ENCODE measurements at places on chromosomes 13 and 19.

DNA sequence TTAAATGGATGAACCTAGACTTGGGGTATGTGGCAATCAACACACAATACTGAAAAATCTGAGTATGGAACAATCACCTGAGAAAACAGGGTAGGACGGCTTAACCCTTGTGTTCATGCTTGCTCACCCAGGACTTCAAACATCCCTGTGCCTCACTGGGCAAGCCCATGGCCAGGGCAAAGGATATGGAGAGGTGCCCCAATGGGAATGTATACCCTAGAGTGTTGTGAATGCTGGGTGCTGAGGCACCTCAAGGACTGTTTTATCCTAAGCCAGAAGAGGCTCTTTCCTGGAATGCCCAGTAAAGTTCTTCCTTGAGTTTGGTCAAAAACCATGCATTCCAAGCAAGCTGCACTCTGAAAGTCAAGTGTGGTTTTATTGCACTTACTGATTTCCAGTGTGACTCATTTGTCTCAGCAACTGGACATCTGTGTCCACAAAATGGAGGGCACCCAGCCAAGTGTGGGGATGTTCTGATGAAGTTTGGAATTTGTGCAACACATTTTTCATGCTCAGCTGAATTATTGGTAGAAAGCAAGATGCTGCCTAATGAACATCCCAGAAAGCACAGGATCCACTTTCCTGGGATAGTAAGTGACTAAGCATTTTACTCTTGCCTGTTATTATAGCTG lies 531.3 kb downstream of the RFC3 start:
- DNase-seq: no peak

DNA sequence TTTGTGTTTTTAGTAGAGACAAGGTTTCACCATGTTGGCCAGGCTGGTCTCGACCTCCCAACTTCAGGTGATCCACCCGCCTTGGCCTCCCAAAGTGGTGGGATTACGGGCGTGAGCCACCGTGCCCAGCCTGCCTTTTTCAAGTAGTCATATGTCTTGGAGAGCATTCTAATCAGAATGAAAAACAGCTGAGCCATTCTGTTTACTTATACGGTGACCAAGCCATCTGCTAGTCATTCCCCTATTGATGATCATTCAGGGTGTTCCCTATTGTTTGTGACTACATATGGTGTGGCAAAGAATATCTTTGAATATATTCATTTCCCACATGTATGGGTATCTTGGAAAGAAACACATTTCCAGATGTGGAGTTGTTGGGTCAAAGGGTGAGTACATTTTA lies 17.2 kb downstream of the BLOC1S3 start:
- DNase-seq: no peak

DNA sequence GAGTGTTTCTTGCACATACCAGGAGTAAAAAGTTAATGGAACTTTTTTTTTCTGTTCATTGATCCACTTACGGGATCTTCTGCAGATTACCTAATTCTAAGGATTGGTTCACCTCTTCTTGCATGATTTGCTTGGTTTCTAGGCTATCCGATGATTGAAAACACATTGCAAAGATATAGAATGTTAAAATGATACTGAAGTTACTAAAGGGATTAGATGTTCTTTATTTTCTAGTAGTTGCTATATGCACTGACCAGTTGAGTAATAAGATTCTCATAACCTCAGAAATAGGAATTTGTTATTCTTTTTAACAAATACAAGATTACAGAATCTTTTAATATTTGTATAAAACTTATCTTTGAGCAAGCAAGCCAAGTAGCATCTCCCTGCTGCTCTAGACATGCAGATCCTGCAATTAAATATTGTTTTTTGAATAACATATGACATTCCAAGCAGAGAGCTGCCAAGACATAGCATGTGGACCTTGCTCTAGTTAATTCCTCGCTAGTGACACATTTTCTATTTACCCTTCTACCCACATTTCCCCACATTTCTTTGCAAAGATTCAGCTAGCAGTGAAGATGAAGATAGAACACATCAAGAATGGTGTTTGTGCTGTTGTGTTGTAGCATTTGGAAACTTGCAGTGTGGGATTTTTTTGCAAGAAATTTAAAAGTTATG lies 51.7 kb upstream of the RNF113B start:
- DNase-seq: no peak

- no peak for DNase-seq
Observed at GRCh38 chr19:43934055-43934984, 762 bp downstream of the ZNF45 start.

GRCh38 chr13:73449252-73449651 lies 390.4 kb downstream of the KLF5 start:
- no peak for DNase-seq

DNA sequence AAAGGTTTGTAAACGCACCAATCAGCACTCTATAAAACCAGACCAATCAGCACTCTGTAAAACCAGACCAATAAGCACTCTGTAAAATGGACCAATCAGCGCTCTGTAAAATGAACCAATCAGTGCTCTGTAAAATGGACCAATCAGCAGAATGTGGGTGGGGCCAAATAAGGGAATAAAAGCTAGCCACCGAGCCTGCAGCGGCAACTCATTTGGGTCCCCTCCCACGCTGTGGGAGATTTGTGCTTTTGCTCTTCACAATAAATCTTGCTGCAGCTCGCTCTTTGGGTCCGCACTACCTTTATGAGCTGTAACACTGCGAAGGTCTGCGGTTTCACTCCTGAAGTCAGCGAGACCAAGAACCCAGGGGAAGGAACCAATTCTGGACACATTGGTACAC lies 28.0 kb downstream of the ZNF175 start:
- DNase-seq: no peak

- no peak for DNase-seq
Observed at GRCh38 chr19:32750441-32751055, 31.0 kb downstream of the TDRD12 start.

GRCh38 chr19:48446579-48446978 lies 796 bp downstream of the GRWD1 start:
- no peak for DNase-seq

DNA sequence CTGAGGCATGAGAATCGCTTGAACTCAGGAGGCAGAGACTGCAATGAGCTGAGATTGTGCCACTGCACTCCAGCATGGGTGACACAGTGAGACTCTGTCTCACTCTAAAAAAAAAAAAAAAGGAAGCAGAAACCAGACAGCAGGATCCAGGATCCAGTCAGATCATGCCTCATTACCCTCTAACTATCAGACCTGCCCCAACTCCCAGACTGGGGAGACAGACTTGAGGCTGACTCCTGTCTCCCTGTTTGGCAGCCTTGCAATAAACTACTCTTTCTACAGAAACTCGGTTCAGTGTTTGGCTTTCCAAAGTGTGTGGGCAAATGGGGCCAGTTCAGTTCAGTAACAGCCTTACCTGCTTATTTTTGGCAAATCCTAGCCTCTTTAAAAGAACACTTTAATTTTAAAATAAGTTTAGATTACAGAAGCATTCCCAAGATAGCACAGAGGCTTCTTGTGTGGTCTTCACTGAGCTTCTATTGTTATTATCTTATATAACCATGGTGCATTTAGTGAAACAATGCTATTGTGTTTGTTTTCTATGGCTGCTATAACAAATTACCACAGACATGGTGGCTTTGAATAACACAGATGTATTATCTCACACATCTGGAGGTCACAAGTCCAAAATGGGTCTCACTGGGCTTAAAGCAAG lies 18.5 kb downstream of the RASL11A start:
- no peak for DNase-seq

GRCh38 chr13:46379611-46380010 lies 7.4 kb downstream of the RUBCNL start:
- no peak for DNase-seq

- DNase-seq: no peak
Observed at GRCh38 chr13:113666329-113666670, 719 bp upstream of the GRK1 start.

DNA sequence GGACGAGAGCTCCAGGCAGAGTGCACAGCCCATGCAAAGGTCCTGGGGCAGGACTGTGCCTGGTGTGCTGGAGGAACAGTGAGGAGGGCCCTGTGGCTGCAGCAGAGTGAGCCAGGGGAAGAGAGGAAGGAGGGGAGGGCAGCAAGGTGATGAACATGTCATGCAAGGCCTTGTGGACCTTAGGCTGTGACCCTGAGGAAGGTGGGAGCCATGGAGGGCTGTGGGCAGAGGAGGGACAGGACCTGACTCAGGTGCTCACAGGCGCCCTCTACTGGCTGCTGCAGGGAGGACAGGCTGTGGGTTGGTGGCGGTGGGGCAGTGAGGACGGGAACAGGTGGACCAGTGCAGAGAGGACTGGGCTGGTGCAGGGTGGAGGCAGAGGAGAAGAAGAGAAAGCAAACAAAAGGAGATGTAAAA lies 170.3 kb downstream of the PTPRS start:
- DNase-seq: no peak

- DNase-seq: no peak
Observed at GRCh38 chr13:78413887-78414553, 189.3 kb downstream of the POU4F1 start.

- no peak for DNase-seq
Observed at GRCh38 chr13:110726726-110727125, 13.2 kb downstream of the ING1 start.

DNA sequence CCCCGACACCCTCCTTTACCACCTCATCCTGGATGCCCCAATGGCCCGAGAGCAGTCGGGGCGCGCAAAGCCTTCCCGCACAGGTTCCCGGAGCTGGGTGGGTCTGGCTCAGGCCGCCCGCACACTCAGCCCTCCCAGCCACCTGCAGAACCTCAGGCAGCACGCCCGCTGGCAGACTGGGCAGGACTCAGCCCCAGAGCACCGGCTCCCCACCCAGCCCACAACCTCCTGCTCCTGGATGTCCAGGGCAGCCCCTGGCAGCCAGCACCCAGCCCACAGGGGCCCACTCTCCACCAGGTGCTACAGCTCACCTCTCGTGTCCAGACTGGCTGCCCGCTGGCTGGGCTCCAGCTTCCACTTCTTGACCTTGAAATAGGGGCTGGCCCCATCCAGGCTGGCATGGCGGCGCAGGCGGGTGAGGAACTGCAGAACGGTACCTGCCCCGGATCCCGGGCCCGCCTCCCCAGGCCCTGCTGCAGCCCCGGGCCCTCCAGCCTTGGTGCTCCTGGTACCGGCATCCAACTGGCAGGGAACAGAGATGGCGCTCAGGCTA lies 4.6 kb downstream of the CBARP start:
- no peak for DNase-seq

- no peak for DNase-seq
Observed at GRCh38 chr19:16496613-16496983, 404 bp downstream of the C19orf44 start.

DNA sequence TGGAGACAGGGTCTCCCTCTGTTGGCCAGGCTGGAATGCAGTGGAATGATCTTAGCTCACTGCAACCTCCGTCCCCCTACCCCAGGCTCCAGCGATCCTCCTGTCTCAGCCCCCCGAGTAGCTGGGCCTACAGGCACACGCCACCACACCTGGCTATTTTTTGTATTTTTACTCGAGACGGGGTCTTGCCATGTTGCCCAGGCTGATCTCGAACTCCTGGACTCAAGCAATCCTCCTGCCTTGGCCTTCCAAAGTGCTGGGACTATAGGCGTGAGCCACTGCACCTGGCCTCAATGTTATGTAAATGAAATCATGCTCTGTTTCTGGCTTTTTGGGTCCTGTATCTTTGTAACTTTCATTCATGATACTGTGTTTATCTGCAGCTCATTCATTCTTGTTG lies 8.1 kb upstream of the ZNF579 start:
- DNase-seq: no peak

DNA sequence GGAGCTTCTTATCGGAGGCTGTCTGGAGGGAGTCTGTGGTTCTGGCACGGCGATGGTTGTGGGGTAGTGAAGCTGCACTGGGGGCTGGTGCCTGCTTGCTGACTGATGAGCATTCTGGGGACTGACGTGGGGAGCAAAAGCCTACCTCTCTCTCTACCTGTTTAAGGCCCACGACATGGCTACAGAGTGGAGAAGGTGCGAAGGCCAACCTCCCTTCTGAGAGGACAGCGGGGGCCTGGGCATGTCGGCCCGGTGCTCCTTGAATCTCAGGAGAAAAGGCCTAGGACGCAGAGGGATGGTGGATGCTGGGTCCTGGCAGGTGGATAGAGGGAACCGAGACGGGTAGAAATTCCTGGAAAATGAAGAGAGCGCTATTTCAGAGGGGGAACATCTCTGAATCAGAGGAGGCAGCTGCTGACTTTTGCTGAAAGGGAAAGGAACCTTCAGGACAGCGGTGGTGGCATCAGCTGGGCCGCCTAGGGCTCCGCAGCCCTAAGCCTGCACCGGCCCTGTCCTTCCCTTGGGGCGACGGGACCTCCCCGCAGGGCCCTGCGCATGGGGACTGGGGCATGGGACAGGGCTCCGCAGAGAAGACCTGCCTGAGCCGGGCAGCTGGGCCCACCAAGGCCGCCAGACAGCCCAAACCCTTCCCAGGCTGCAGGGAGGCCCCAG lies 35.0 kb upstream of the MEDAG start:
- no peak for DNase-seq

- no peak for DNase-seq
Observed at GRCh38 chr13:75008926-75009325, 473.0 kb downstream of the TBC1D4 start.

DNA sequence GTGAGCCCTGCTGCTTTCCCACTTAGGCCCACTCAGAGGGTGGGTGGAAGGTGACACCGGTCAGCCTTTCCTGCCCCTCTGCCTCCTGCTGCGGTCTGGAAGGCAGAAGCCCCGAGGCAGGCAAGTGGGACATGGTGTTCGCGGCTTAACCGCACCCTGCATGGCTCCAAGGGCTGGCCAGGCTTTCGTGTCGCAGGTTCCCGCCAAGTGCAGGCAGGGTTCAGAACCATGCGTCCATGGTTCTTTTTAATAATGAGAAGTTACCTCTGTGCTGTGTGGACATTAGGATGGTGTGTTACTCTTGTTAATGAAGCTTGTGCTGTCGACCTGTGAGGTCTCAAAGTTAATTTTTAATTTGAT lies 986 bp downstream of the DGKH start:
- no peak for DNase-seq

DNA sequence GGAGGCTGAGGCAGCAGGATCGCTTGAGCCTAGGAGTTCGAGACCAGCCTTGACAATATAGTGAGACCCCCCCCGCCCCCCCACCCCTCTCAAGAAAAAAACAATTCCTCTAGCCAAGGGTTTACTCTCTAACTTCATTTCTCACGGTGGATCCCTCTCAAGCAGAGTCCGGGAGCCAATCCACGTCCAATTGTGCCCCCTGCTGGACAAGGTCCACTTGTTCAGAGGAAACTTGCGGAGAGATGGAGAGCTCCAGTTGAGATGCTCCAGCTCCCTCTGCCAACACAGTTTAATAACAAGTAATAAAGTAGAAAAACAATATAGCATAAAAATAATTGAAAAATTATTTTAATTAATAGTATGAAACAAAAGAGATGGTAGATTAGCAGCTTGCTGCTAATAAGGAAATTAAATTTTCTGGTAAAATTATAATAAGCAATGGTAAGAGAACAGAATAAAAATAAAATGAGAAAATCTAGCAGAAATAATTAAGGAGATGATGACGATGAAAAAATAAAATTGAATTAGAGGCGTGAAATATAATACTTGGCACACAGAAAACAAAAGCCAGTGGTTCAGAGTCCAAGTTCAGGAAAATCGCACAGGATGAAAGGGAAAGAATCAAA lies 14.5 kb upstream of the SIGLEC14 start:
- peak; percentile 23 for DNase-seq
